ENCODE measurements at places on chromosomes 2 and 18.

GRCh38 chr18:79917169-79917852 lies 34.1 kb downstream of the SLC66A2 start:
- no peaks in the 10 kb centered on the region for H3K27me3 ChIP-seq
- no peak overlapping the region for H3K4me3 ChIP-seq
- no peak for DNase-seq
- H3K4me1 ChIP-seq = peaks cover 2% of the 10 kb centered on the region
- no peak overlapping the region for H3K27ac ChIP-seq

GRCh38 chr2:79512442-79513401 lies at the start of gene CTNNA2:
TSS of gene CTNNA2 (plus strand) at chr2:79513051.
- H3K27me3 ChIP-seq = peaks cover 28% of the 10 kb centered on the region
- peaks cover 46% of the 10 kb centered on the region for H3K4me1 ChIP-seq
- DNase-seq = peak; percentile 91

GRCh38 chr2:69382547-69382946 lies 4.5 kb downstream of the GFPT1 start:
- peaks cover 41% of the 10 kb centered on the region for H3K36me3 ChIP-seq
- no peaks in the 10 kb centered on the region for H3K27me3 ChIP-seq
- peak overlapping the region; percentile 3 for H3K27ac ChIP-seq
- H3K4me3 ChIP-seq = no peak overlapping the region

DNA sequence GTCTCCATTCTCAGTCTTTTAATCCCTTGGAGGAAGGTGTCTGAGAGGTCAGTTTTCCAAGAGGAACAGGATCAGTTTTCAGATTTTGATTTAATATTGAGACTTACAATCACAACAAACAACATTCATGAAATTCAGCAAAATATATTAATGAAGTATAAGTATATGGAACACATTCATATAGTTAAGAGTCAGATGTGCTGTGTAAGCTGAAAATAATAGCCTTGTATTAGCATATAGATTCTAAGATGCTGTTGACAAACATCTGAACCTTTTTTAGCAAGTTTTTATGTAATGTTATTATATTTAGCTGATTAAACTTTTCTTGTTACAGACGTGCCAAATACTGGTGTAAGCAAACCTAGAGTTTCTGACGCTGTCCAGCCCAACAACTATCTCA lies 163.9 kb downstream of the PKP4 start:
- H3K4me1 ChIP-seq = no peaks in the 10 kb centered on the region
- H3K36me3 ChIP-seq = peaks cover 54% of the 10 kb centered on the region
- H3K4me3 ChIP-seq = no peak overlapping the region
- DNase-seq = no peak

DNA sequence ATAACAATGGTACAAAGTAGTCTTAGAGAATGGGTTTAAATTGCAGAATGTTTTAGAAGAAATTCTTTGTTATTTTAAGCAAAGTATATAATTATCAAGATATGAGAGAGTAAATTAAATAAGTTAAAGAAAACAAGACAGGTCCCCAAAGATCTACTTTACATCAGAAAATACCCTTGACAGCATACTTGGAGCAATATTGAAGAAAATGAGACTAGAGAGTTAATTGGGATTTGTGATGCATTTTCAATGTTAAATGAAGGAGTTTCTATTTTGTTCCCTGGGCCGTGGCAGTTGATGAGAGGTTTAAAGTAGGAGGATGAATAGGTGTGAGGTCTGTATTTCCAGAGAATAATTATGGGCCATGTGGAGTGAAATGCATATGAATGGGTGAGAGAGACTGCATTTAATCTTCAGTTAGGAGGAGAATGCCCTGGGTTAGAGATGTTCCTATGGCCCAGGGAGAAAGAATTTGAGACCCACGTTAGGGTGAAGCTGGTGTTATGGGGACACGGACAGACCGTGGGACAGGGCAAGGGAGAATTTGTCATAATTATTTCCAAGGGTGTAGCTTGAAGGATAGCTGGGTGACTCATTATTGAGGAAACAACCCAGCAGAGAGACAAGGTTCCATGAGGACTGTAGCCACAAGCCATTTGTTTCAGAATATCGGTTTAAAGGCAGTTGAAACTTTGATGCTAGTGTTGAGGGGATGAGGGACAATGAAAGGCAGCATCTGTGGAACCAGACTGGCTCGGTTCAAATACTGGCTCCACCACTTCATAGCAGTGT lies 22.7 kb downstream of the MGAT5 start:
- peaks cover 22% of the 10 kb centered on the region for H3K36me3 ChIP-seq
- peaks cover 3% of the 10 kb centered on the region for H3K27me3 ChIP-seq
- H3K27ac ChIP-seq = no peak overlapping the region
- DNase-seq = no peak

DNA sequence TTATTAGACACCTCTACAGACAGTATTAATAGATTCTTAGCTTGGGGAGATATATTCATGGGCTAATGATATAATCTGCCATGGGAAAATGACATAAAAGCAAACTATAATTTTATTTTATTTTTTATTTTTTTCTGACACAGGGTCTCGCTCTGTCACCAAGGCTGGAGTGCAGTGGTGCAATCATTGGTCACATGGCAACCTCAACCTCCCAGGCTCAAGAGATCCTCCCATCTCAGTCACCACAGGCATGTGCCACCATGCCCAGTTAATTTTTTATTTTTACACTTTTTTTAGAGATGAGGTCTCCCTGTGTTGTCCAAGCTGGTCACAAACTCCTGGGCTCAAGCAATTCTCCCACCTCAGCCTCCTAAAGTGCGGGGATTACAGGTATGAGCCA lies 39.3 kb downstream of the RTN4 start:
- no peak for DNase-seq
- no peaks in the 10 kb centered on the region for H3K27me3 ChIP-seq
- H3K4me1 ChIP-seq = peaks cover 60% of the 10 kb centered on the region
- no peak overlapping the region for H3K4me3 ChIP-seq

DNA sequence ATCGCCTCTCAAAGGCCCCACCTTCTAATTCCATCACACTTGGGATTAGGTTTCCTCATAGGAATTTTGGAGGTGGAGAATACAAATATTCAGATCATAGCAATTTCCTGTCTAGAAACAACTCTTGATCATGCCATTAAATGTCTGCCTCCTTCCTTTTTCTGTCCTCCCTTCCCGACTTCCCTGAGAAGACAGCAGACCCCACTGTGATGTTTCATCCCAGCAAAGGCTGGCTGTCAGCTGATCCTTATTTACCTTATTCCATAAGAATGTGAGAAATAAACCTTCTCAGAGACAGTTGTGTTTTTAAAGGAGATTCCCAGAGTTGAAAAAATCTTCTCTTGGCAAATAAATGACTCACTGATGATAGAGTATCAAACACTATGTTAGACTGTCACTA lies 133.9 kb downstream of the TDRD15 start:
- H3K36me3 ChIP-seq = no peaks in the 10 kb centered on the region
- H3K4me3 ChIP-seq = no peak overlapping the region
- no peaks in the 10 kb centered on the region for H3K27me3 ChIP-seq
- peaks cover 32% of the 10 kb centered on the region for H3K4me1 ChIP-seq

- no peak overlapping the region for H3K27ac ChIP-seq
- H3K4me3 ChIP-seq = peak overlapping the region; percentile 86
- peaks cover 35% of the 10 kb centered on the region for H3K4me1 ChIP-seq
- no peaks in the 10 kb centered on the region for H3K36me3 ChIP-seq
Observed at GRCh38 chr2:56185101-56185581, 1.4 kb downstream of the CCDC85A start.

DNA sequence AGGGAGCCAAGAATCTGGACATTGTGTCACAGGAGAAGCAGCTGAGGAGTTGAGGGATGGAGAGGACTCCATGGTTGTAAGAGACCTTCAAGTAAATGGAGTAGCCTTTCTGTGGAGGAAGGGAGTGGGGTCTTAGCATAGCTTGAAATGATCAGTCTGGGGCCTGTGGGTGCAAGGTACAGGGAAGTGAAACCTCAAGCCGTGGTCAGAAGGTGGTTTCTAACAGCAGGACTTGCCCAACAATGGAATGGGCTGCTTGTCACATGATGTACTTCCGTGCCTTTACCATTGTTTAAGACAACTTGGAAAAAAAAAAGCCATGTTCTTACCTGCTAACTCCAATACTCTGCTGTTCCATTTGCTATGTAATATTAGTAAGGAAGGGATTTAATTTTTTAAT lies 140.7 kb downstream of the LDLRAD4 start:
- no peak for DNase-seq
- H3K4me3 ChIP-seq = no peak overlapping the region
- H3K36me3 ChIP-seq = no peaks in the 10 kb centered on the region
- H3K4me1 ChIP-seq = no peaks in the 10 kb centered on the region
- H3K27me3 ChIP-seq = peaks cover 6% of the 10 kb centered on the region

GRCh38 chr2:98454500-98455235 lies 10.0 kb downstream of the INPP4A start:
- H3K27me3 ChIP-seq = peaks cover 2% of the 10 kb centered on the region
- no peak overlapping the region for H3K4me3 ChIP-seq
- peaks cover 18% of the 10 kb centered on the region for H3K36me3 ChIP-seq
- no peak for DNase-seq

DNA sequence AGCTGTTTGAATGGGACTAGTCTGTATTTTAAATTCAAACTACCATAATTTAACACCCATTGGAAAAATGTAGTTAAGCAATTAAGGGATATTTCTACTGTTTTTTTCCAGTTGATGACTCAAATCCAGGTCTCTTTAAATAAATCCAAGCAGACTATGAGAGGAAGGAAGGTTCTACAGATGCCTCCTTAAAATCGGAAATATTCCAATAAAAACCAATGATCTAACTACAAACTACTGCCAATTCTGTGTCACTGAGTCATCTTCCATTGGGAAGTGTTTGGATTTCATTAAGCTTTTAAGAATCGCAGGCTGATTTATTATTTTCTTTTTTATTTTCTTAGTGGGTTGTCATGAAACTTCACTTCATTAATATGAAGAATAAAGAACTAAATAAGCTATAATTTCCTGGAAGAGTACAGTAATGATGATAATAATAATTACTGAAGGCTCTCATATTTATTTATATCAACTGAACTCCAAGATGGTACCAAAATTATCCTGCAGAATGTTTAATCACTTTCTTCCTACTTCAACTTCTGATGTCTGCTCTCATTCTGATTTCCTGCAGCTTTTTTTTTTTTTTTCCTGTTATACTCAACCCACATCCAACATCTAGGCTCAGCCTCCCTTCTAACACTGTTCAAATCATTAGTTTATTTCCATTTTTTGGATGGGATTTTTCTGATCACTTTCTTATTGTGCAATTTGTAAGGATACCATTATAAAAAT lies 166.3 kb upstream of the FN1 start:
- DNase-seq = no peak
- no peak overlapping the region for H3K4me3 ChIP-seq
- no peak overlapping the region for H3K27ac ChIP-seq
- H3K36me3 ChIP-seq = no peaks in the 10 kb centered on the region
- peaks cover 5% of the 10 kb centered on the region for H3K27me3 ChIP-seq
- peaks cover 5% of the 10 kb centered on the region for H3K4me1 ChIP-seq

- DNase-seq = no peak
- H3K27me3 ChIP-seq = no peaks in the 10 kb centered on the region
- no peak overlapping the region for H3K4me3 ChIP-seq
- H3K36me3 ChIP-seq = peaks cover 10% of the 10 kb centered on the region
Observed at GRCh38 chr2:111668741-111669140, 215.3 kb downstream of the ANAPC1 start.

- H3K4me1 ChIP-seq = peaks cover 15% of the 10 kb centered on the region
- H3K36me3 ChIP-seq = peaks cover 12% of the 10 kb centered on the region
- no peak overlapping the region for H3K27ac ChIP-seq
- H3K4me3 ChIP-seq = no peak overlapping the region
Observed at GRCh38 chr18:39698436-39698835, 2132.8 kb upstream of the CELF4 start.

DNA sequence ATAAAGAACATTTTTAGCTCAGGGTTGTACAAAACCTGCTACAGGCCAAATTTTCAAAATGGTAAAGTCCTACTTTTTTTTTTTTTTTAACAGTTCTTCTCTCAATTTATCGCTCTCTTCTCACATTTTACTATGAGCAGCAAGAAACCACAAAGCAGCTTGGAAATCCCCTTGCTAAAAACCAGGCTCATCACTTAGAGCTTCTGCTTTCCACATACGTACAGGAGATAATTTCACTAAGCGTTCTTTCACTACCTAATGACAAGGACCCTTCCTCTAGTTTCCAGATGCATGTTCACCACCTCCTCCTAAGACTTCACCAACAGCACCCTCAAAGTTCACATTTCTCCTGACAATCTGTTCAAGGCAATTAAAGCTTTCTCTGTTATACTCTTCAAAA lies 294.9 kb upstream of the CYRIA start:
- DNase-seq = no peak
- H3K36me3 ChIP-seq = no peaks in the 10 kb centered on the region
- no peak overlapping the region for H3K4me3 ChIP-seq
- H3K27ac ChIP-seq = no peak overlapping the region

GRCh38 chr18:58290116-58290695 lies 246.2 kb downstream of the NEDD4L start:
- no peak overlapping the region for H3K27ac ChIP-seq
- no peak for DNase-seq
- H3K4me1 ChIP-seq = peaks cover 55% of the 10 kb centered on the region
- no peaks in the 10 kb centered on the region for H3K36me3 ChIP-seq

DNA sequence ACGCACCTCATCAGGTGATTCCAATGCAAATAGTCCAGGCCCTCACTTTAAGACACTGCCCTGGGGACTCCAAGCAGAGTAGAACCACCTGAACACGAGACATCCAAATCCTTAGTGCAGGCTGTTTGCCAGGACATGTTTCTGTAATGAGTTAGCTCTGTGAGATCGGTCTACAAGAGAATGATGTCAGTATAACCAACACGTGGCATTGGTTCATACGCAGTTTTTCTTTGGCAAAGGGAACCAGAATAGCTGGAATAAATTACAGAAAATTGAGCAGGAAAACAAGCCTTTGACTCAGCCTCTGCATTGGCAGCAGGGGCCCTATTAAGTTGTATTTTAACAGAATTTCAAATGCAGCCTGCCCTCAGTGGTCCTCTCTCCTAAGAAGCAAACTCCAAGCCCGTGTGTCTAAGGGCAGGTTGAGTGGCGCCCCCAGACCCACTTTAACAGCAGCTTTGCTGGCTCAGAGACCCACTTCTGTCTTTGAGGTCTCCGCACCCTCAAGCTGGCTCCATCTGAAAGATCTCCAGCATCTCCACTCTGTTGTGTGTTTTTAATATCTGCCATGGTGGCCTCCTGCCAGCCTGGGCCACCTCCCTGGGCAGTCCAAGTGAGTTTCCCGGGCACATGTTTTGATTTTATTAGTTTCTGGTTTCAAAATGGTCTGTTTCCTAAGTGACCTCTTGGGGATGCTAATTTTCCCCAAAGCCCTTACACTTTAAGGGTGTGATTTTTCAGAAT lies 61.3 kb downstream of the ALPK2 start:
- H3K4me3 ChIP-seq = no peak overlapping the region
- no peaks in the 10 kb centered on the region for H3K36me3 ChIP-seq
- no peak overlapping the region for H3K27ac ChIP-seq
- peaks cover 7% of the 10 kb centered on the region for H3K4me1 ChIP-seq
- DNase-seq = no peak
- H3K27me3 ChIP-seq = no peaks in the 10 kb centered on the region
